ENCODE measurements at places on chromosomes 12 and 14.

DNA sequence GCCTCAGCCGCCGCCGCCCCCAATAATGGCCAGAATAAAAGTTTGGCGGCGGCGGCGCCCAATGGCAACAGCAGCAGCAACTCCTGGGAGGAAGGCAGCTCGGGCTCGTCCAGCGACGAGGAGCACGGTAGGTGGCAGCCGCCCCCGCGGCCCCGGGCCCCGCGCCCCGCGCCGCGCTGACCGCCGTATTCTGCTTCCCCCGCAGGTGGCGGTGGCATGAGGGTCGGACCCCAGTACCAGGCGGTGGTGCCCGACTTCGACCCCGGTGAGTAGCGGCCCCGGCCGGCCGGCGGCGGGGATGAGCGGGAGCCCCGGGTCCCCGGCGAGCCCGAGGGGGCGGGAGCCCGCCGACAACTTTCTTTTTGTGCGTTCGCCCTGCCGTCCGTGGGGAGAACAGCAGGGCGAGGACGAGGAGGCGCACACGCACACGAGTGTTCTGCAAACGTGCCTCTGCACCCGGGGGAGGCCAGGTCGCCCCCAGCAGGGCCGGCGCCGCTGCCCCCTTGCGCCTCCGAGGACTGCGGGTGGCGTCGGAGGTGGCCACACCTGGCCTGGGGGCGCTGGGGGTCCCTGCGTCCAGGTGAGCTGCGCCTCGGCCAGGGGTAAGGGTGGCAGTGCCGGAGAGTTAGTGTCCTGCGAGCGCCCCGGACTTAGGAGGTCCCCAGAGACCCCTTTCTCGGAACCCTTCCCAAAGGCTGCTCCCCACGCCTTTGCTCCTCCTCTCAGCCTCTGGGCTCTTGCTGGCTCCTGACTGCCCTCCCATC is 794 bp downstream of the RCOR1 start:
- peak; percentile 82 for DNase-seq

DNA sequence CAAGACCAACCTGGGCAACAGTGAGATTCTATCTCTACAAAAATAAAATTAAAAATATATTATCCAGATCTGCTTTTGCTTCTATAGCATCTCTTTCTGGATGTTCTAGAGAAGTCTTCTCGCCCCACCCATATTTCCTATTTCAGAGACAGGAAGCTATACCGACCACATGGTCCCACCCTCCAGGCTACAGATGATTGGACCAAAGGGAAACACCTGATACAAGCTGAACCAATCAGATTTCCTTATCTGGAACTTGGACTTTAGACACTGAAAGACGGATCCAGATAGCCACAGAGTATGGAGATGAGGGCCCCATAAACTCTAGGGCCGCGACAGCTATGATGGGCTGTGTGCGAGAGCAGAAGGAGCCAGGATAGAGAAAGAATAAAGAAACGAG is 48.7 kb downstream of the CCDC60 start:
- DNase-seq: no peak

DNA sequence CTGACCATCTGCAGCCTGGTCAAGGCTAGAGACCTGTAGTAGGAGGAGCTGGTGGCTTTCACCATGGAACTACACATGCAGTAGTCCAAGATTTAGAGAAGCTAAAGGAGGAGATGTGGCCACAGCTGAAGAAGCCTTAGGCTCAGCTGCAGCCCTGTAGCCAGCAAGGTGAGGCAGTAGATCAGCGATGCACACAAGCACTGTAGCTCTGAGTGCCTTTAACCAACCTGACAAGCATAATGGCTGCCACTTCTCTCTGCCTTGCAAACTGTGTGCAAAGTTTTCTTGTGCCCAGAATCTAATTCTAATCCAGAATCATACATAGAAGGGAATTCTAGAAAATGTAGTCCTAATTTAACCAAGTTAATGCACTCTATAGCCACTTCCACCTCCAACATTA is 159.0 kb upstream of the ARID2 start:
- no peak for DNase-seq

DNA sequence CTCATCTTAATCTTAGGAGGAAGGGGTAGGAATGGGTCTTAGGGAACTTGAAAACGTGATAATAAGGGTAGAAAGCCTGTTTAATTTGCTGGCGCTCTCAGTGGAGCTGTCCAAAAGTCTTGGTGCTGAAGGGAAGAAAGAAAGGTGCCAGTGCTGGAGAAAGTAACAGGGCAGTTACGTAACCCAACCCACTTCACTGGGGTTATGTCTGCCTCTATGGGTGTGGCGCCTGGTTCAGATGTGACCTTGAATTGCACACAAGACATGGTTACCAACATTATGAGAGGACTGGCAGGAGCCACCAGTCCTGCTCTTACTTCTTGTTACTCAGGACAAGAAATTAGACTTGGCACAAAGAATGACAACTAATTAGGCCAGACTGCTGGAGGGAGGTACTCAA is 18.6 kb upstream of the GPATCH2L start:
- peak; percentile 46 for DNase-seq

DNA sequence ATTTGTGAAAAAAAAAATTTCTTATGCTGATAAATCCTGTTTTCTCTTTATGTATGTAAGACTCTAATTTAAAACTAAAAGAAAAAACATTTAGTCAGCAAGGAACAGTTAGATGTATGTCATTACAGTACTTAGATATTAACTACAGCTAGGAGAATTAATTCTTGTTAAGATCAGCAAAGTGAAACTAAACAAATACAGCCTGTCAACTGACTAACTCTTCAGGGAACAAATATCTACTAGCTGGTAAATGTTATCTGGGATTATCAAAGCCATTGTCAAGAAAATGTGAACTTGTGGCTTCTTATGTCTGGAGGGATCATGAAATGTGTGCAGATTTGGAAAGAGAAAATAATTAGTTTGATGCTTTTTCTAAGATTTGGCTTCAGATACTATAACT is 27.5 kb downstream of the MGAT4C start:
- no peak for DNase-seq

GRCh38 chr12:32983332-32983731 is 86.8 kb upstream of the PKP2 start:
- DNase-seq: no peak

DNA sequence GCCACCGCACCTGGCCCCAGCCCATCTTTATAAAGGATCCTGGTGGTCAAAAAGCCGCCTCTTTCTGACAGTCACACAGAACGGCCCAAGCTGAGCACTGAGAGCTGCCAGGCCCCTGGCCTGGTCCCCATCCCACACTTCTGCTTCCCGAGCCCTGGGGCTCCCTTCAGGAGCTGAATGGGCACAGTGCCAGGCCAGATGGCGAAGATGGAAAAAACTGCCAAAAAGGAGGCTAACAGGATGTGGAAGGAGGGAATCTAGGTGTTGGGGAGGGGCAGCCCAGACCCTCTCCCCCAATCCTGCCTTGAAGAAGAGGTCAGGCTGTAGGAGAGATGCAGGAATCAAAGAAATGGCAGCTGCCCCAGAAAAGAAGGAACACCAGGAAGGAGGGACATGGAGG is 5.0 kb downstream of the LPAR5 start:
- DNase-seq: no peak

GRCh38 chr14:37580146-37580545 is 14.9 kb downstream of the FOXA1 start:
- no peak for DNase-seq

- no peak for DNase-seq
These were observed 15.7 kb downstream of the OR10P1 start for GRCh38 chr12:55652352-55652751.

DNA sequence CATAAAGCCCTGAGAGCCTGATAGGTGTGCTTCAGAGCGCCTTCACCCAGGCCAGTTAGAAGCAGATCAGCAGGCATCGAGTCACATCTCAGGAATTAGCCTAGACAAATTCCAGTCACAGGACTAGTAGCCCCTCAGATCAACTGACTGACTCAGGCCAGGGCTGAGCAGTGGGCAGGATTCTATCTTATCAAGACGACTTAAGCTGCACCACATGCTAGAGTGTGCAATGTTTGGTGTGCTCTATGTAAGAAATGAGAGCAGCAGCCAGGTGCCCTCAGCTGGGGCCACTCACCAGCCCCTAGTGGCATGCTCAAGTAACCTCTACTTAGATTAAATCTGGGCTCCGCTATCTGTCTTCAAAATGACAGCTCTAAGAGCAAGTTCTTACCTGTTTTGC is 19.7 kb upstream of the NGB start:
- DNase-seq: no peak

DNA sequence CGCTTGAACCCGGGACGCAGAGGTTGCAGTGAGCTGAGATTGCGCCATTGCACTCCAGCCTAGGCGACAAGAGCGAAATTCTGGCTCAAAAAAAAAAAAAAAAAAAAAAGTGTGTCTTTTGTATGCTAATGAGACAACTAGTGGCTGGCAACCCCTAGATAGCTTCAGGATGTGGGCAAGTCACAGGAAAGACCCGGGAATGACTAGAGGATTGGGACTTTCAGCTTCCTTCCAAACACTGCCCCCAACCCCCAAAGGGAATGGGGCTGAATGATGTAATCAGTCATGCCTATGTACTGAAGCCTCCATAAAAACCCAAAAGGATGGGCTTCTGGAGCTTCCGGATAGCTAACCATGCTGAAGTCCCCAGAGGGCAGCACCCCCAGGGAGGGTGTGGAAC is 28.6 kb downstream of the USP44 start:
- no peak for DNase-seq

DNA sequence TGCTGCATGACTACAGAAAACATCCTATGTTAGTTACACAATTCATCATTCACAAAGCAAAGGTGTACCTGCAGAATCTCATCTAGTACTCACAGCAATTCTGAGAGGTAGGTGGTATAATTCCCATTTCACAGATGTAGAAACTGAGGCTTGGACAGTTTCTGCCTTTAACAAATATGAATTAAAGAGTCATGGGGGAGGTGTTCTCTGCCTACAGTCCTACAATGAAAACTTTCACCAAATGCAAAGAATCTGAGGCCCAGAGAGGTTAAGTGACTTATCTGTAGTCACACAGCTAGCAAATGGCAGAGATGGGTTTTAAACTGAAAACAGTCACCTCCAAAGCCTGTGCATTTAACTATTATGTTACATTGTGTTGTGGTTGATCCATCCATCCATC is 171.6 kb upstream of the WSCD2 start:
- DNase-seq: no peak

- no peak for DNase-seq
These were observed 37.4 kb upstream of the PSMA6 start for GRCh38 chr14:35254736-35255135.

DNA sequence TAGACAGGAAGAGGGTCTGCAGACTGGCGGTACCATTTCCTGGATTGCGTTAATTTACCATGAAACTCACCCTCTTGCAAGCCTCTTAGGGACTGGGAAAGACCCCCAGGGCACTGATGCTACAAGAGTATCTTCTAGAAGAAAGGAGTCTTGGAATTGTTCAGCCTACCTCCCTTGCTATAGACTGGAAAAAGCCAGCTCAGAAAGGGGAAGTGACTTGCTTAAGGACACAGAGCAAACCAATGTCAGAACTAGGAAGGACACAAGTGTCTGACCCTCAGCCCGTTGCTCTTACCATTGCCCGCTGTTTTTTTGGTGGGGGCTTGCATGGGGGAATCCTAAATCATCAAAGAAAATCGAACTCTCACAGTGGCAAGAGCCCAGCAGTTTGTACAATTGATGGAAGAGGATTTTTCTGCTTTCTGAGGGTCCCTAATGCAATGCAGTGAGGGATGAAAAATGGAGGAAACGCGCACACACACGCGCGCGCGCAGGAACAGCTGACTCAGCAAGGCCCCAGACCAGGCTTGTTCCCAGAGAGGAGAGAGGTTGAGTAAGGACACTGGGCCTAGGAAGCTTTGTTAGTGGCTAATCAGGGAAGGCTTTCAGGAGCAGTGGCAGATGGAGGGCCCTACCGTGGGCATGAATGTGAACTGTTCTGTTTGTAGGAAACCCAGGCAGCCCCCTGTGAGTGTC is 50.9 kb downstream of the RIN3 start:
- DNase-seq: no peak

- no peak for DNase-seq
These were observed 8.0 kb downstream of the BAZ1A start for GRCh38 chr14:34867199-34867598.

GRCh38 chr12:93325855-93326254 is 51.9 kb upstream of the NUDT4 start:
- no peak for DNase-seq

DNA sequence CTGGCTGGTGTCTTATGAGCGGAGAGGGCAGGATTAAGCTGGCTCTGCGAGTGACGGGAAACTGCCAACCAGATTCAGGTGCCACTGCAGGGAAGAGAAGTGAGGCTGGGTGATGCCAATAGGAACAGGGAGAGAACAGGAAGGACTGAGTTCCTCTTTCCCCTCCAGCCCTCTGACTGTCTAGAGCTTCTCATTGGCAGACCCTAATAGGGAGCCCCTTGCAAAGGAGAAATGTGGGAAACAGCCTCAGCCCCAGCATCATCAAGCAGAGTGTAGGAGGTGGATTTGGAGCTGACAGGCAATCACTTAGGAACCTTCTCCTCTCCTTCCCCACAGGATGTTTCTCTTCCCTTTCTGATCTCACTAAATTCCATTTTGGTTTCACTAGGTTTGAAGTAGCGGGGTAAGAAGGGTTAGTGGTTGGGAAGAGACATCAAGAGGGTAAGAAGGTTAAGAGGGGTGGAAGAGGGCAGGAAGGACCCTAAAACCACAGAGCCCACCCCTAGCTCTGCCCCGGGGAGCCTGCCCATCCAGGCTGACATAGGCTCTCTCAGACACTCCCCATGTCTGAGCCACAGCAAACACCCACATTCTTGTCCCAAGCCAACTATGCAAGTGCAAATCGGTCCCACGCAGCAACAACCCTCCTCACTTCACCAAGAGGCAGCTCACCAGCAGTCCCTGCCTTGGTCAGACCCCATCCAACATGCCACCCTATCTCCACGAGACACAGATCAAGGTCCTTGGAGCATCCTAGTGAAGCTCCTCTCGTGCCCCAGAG is 111.1 kb downstream of the STAB2 start:
- DNase-seq: no peak

GRCh38 chr14:35989736-35990135 is 163.6 kb downstream of the BRMS1L start:
- no peak for DNase-seq

DNA sequence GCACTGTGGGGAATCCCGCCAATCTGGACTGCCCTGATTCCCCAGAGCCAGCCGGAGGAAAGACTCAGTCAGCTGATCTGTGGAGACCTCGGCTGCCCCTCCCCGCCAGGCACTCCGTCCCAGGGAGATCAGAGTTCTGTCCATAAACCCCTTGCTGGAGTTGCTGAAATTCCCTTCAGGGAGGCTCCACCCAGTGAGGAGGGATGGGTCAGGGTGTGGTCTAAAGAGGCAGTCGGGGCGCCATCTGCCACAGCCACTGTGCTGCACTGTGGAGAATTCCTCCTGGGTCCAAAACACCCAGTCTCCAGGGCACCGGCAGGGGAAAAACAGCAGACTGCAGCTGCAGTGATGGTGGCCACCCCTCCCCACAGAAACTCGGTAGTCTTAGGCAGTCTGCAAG is 1922.3 kb upstream of the FLRT2 start:
- no peak for DNase-seq
